T-helper 17 cell (primary cell): ENCODE measurements at places on chromosomes 2 and 18.

DNA sequence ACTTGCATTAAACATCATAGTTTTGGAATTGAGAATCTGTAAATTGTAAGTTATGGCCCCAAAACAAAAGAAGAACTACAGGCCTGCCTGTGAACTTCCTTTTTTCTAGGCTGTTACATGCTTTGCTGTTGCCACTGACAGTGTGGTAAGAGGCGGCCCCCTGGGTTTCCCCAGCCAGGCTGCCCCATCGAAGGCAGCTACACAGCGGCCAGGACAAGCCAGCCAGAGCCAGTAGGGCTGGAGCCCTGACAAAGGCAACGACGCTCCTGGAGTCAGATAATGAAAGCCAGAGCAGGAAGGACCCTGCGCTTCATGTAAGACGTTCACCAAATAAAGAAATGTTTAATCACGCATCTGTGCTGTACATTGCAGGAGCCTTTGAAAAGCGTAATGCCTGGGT is 55.0 kb downstream of the ANKRD44 start:
- peaks cover 57% of the 10 kb centered on the region for H3K4me1 ChIP-seq
- H3K4me3 ChIP-seq: peak overlapping the region; percentile 88
- H3K27ac ChIP-seq: peak overlapping the region; percentile 98
- H3K36me3 ChIP-seq: no peaks in the 10 kb centered on the region
- H3K27me3 ChIP-seq: no peaks in the 10 kb centered on the region
- peak; percentile 73 for DNase-seq

DNA sequence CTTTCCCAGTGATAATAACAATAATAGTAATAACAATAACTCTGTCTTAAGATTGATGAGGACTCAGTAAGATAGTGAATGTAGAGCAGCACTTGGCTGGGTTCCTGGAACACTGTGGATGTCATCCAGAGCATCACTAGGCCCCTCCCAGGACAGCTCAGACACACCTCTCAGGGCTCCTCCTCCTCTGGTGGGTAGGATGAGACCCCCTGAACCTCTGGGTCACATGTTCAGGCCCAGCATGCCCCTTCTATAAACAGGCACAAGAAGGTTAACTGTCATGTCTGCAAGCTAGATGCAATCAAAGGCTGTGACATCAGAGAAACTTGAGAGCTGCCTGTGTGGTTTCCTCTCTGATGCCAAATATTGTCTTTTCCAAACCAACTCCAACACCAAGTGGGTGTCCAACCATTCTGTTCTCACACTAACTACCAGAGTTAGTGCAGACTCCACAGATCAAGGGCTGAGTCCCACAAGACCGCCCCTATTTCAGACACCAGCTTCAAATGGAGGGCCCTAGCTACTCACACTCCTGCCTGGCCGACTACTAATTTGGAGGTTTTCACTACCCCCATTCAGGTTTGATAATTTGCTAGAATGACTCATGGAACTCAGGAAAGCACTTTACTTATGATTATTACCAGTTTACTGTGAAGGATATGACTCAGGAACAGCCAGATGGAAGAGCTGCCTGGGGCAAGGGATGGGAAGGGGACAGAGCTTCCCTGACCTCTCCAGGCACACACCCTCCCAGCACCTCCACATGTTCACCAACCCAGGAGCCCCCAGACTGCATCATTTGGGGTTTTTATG is 46.4 kb upstream of the BZW1 start:
- no peak overlapping the region for H3K4me3 ChIP-seq
- H3K27ac ChIP-seq: no peak overlapping the region
- peaks cover 7% of the 10 kb centered on the region for H3K4me1 ChIP-seq
- peaks cover 5% of the 10 kb centered on the region for H3K36me3 ChIP-seq

DNA sequence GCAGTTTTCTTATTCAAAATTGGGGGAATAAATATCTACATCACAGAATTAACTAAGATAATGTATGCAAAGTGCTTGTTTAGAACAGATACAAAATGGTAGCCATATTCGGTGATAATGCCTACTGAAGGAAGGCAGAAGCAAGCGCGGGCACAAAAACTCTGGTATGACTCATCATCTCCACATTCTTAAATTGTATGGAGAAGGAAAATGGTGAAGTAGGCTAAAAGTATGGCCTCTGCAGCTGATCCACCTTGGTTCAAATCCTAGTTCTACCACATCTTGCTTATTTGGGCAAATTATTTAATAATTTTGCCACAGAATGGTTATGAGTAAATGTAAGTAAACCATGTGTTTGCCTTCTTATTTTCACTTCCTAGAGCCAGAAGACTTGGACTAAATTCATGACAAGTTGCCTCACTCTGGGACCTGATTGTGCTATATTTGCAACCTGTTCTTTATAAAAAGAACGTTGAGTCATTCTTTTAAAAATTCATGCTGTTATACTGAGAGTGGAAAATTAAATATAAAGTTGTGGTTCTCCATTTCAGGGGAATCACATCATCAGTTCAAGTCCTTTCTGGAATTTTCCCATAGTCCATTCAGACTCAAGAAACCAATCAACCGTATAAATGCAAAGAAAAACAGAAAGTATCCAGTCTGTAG is 9.0 kb upstream of the CDK15 start:
- no peak overlapping the region for H3K4me3 ChIP-seq
- peaks cover 4% of the 10 kb centered on the region for H3K36me3 ChIP-seq
- H3K27ac ChIP-seq: no peak overlapping the region
- peaks cover 30% of the 10 kb centered on the region for H3K27me3 ChIP-seq
- DNase-seq: no peak
- no peaks in the 10 kb centered on the region for H3K4me1 ChIP-seq

DNA sequence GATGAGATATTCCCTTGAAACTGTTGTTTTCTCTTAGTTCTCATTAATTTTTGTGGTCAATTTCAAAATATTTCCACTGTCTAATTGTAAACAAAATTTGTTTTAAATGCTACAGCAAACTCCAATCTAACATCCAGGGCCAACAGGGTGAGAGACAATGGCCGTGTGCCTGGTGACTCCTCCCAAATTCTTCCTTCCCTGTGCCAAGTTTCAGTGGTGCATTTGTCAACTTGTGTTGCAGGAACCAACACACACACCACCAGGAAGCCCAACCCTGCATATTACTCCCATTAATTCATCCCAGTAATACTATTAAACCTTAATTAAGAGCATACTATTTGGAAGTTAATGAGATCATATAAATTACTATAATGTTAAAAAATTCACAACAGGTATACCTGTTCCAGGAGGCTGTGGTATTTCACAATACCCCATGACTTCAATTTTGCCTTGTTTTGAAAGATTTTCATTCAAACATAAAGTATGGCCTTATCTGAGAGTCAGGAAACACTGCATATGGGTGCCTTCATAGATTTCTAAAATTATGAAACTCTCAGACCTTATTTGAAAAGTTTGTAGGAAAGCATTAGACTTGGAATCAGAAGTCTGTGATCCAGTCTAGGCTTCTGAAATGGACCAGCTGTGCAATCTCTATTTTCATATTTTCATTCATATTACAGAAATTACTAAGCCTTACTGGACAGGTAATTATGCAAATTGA is 1.1 kb downstream of the SERPINB2 start:
- no peak overlapping the region for H3K4me3 ChIP-seq
- peaks cover 34% of the 10 kb centered on the region for H3K27me3 ChIP-seq
- H3K36me3 ChIP-seq: no peaks in the 10 kb centered on the region
- H3K27ac ChIP-seq: no peak overlapping the region

GRCh38 chr18:48762836-48763718 is 187.7 kb downstream of the SMAD7 start:
- no peaks in the 10 kb centered on the region for H3K36me3 ChIP-seq
- peaks cover 16% of the 10 kb centered on the region for H3K4me1 ChIP-seq
- no peak overlapping the region for H3K4me3 ChIP-seq
- DNase-seq: no peak

DNA sequence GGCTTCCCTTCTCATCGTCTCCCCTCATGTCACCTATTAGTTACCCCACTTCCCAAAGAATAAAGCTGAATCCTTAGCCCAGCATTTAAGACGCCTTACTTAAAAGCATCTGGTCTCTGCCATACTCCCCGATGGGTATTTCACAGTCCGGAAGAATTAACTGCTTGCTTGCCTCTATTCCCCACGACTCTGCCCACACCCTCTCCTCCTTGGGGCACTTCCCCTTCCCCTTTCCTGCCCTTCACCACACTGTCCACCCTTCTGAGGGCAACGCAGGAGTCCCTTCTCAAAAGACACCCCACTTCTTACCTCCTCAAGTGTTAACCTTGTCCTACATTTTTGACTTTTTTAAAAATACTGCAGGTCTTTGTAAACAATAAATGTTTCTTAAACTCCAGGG is 60.1 kb upstream of the RMP24 start:
- H3K4me1 ChIP-seq: no peaks in the 10 kb centered on the region
- DNase-seq: no peak
- peaks cover 55% of the 10 kb centered on the region for H3K27me3 ChIP-seq
